ENCODE measurements at places on chromosomes 4 and X.

- DNase-seq: no peak
Observed at GRCh38 chr4:17531538-17532285, 16.7 kb downstream of the CLRN2 start.

DNA sequence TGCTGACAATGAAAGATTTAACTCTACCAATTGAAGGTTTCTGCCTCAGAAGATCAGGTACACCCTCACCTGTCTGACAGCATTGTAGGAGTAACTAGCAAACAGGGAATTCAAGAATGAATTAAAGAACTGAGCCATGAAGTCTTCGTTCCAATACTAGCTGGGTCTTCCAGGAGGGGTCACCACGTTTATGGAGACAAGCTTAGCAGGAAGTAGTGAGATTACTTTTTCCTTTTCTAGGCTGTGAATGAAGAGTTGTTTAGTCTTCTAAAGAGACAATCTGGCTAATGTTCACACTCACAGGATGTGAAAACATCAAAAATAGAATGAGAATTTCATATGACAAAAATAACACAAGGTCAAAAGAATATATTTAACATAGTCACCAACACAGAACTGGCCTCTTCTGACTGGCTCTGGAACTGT lies 54.9 kb downstream of the REELD1 start:
- no peak for DNase-seq

DNA sequence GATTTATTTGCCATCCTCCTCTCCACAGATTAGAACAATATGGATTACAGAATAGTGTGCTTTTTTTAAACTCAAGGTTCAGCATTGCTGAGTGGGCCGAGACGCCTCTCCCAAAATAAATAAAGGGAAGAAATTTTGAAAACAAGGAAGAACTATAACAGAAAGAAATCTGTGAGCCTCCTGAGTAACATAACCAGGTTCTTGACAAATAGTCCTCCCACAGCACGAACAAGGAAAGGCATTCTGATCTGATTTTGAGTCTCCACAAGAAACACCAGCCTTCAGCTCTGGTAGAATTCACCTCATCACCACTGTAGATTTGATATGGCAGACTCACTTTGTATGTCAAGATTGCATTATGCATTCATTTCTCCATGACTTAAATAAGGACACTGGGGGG lies 173.6 kb downstream of the HHIP start:
- no peak for DNase-seq

- peak; percentile 65 for DNase-seq
Observed at GRCh38 chrX:130118441-130119311, 8.4 kb upstream of the ELF4 start.

DNA sequence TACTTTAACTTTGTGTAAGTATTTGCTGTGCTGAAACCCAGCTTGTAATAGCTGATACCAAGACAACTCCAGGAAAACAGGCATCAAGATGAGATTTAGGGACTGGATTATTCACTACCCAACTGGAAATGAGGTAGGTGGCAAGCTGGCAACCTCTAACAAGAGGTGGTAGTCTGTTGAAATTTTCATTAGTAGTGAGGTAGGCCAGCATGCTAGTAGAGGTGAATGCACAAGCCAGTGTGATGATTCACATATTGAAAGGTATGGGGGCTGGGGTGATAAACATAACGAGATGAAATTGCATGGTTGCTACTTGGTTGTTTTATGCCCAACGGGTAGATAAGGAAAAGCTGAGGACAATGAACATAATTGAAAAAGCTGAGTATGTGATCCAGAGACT lies 8.5 kb upstream of the TMPRSS11D start:
- no peak for DNase-seq

GRCh38 chr4:15234856-15235126 lies 193.0 kb upstream of the C1QTNF7 start:
- peak; percentile 98 for DNase-seq

DNA sequence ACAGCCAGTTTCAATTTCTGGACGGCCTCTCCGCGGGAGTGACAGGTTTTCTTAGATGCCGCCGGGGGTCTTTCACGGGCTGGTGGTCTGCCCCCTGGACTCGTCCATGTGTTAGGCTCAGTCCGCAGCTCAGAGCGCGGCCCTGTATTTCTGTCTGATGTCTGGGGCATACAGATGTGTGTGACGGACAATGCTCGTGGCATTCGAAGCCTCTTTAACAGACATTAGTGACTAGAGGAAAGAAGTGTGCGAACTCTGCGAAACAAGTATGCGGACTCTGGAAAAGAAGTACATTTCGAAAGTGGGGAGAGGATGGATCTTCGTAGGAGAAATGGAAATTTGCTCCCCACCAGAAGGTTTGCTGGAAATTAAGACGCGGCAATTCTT lies 793 bp upstream of the DCUN1D4 start:
- DNase-seq: peak; percentile 5

- no peak for DNase-seq
Observed at GRCh38 chr4:84855774-84856173, 110.7 kb downstream of the WDFY3 start.

- no peak for DNase-seq
Observed at GRCh38 chr4:74475091-74475800, 30.3 kb downstream of the AREG start.

GRCh38 chr4:176717237-176717636 lies 75.5 kb downstream of the VEGFC start:
- no peak for DNase-seq

DNA sequence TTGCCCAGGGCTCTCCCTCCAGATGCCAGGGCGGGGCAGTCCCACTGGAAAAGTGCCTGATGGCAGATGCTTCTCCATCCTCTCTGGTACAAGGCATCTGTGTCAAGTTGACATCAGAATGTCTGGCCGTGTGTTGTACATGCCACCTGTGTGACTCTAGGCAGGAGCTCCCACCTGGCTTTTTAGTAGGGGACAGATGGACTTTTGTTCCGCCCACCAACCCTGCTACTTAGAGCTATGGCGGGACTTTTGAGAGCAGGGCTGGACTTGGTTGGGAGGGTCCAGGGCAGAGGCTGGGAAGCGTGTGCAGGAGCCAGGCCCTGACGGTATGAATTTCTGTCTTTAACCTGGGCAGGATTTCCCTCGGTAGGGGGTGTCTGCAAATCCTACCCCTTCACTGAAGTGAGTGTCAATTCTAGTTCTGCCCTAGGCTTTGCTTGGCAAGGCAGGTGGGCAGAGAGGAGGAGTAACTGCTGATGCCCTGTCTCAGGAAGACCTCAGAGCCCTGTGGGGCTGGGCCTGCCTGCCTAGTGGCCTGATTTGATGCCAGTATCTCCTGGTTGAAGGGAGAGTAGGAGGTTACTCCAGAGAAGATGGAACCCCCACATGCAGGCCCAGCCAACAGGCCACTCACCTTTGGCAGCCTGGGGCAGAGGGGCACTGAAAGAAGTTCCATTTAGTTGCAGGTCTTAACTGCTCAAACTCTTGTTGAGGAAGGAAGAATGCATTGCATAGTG lies 99.1 kb downstream of the PJA1 start:
- DNase-seq: no peak

DNA sequence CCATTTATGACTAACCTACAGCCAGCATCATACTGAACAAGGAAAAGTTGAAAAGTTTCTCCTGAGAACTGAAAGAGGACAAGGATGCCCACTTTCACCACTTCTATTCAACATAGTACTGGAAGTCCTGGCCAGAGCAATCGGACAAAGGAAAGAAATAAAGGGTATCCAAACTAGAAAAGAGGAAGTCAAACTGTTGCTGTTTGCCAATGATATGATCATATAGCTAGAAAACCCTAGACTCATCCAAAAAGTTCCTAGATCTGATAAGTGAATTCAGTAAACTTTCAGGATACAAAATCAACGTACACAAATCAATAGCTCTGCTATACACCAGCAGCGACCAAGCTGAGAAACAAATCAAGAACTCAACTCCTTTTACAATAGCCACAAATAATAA lies 64.5 kb downstream of the CENPC start:
- DNase-seq: no peak

DNA sequence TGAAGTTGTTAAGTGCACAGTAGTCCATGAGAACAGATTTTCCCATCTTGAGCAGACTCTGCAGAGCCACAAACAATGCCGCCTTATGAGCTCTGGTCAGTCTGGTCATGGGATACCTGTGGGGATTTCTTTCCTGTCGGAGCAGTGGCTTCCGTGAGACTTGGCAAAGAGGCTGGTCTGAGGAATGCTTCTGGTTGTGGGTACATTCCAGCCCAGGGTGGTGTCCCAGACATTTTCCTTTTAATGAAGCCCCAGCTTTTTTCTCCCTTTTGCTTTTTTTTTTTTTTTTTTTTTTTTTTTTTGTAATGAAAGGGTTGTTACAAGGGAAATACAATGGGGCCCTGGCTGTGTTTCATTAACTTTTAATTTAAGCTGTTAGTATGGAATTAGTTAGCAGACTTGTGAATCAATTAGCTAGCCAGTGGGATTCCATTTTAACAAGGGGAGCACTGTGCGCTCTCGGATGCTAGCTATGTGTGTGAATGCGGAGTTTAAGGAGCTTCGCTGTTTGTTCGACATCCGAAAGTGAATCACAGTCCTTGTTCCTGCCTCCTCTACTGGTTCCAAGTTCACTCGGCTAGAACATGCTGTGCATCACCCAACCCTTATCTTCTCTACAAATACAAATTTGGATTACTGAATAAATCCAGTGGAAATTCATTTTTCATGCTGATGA lies 225.1 kb downstream of the CBR4 start:
- no peak for DNase-seq

DNA sequence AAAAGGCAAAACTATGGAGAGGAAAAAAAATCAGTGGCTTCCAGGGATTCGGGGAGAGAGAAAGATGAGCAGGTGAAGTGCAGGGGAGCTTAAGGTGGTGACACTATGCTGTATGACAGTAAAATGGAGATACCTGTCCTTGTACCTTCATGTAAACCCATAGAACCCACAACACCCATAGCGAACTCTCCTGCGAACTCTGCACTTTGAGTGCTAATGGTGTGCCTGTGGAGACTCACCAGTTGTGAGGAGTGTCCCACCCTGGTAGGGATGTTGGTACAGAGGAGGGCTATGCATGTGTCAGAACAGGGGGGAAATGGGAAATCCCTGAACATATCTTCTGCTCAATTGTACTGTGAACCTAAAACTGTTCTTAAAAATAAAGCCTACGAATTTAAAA lies 42.8 kb downstream of the HMX1 start:
- no peak for DNase-seq
